NCI-H1048 (cell line): ENCODE measurements at places on chromosomes 16 and 17.

DNA sequence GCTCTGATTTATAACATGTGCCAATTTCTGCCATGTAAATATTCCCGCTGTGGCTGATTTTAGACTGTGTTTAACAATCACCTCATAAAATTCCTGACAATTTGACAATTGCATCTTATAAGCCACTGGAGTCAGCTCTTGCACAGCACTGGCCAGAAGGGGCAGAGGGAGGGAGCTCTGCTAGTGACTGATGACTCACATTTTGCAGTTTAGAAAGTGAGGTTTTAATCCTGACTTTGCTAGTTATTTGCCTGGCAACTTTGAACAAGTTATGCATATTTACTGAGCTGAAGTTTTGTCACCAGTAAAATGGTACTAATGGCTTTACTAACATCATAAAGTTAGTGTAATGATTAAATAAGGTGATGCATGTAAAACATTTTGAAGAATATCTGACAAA lies 452.3 kb downstream of the CNTNAP4 start:
- no peak for DNase-seq

GRCh38 chr16:78249832-78250231 lies 150.4 kb downstream of the WWOX start:
- no peak for DNase-seq

GRCh38 chr17:79126139-79126538 lies 51.5 kb downstream of the ENGASE start:
- no peak for DNase-seq

DNA sequence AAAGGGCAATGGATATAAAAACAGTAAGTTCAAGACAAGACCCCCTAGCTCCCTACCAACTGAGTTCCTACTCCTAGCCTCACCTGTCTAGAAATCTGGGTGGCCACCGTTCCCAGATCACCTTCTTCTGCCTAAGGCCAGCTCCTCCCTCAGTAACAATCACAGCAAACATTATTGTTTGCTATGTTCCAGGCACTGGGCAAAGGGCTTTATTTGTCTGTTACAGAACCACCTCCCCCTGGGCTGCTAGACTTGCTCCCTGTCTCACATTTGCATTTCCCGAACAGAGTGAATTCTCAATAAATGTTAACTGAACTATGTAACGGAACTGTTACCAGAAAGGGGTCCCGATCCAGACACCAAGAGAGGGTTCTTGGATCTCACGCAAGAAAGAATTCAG lies 6.8 kb downstream of the LRRC3C start:
- no peak for DNase-seq

- DNase-seq = no peak
These were observed 157.2 kb downstream of the RAB11FIP4 start for GRCh38 chr17:31548709-31549108.

DNA sequence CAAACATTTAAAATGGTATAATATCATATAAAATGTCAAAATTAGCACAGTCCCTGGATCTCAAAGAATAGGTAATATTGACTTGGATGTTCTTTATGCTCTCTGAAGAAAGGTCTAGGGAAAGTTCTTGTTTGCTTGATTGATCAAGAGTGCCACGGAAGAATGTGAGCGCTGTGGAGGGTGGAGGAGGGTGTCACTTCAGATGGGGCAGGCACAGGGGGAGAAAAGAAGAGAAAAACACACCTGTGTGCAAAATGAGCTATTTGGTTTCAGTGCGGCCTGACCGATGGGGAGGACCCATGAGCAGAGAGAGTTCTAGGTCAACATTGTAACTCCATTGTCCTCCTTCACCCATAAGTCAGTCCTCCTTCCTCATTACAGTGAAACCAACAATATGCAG lies 8.8 kb upstream of the VPS4A start:
- no peak for DNase-seq
